ENCODE measurements at places on chromosomes 5 and 9.

- DNase-seq = no peak
Measured at GRCh38 chr9:133115604-133116345, 5.3 kb downstream of the RALGDS start.

DNA sequence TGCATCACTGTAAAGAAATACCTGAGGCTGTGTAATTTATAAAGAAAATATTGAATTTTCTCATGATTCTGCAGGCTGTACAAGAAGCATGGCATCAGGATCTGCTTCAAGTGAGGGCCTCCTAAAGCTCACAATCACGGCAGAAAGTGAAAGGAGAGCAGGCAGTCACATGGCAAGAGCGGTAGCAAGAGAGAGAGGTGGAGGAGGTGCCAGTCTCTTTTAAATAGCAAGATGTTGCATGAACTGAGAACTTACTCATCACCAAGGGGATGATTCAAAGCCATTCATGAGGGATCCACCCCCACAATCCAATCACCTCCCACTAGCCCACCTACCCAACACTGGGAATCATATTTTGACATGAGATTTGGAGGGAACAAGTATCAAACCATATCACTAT is 184.5 kb upstream of the PAPPA start:
- DNase-seq = no peak

GRCh38 chr9:101737165-101737704 is 1.2 kb downstream of the GRIN3A start:
- no peak for DNase-seq

DNA sequence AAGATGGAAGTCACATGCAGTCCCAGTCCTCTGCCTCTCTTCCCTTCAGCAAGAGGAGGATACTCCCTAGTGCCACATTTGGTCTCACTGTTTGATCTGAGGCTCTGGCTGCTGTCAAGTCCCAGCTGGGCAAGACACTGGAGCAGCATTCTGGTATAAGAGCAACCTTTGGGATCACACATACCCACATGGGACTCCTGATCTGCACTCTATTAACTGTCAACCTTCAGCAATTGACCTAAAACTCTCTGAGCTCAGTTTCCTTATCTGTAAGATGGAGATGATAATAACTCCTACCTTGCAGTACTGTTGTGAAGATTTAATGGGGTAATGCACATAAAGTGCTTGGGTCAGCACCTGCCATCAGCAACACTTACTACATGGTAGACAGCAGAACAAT is 437.9 kb downstream of the PIK3R1 start:
- no peak for DNase-seq

DNA sequence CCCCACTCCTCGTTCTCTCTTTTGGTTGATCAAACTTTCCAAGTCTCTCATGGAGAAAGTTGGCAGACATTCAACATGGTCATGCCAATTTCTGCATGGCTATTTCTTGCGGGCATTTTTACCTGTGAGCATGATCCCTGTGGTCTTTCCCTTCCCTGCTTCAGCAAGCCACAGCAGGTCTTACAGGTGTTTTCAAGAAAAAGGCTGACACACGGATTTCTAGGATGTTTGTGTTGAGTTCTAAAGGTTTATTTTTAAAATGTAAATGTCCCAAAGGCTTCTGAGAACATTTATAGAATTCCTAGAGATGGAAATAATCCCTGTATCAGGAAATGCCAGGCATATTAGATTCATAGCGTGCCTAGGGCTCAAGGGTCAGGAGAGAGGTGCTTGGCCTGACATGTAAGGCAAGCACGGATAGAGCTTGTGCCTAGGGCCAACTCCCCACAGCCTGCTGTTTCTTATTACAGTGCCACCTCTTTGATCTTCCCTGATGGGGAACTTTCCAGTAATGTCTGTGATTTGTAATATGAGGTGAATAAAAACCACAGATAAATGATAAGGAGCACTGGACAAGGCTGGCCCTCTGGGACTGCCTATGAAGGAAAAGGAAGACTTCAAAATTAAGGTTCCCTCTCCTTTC is 79.8 kb downstream of the MUSK start:
- DNase-seq = no peak

GRCh38 chr5:73612799-73613198 is 13.2 kb upstream of the ARHGEF28 start:
- DNase-seq = no peak

DNA sequence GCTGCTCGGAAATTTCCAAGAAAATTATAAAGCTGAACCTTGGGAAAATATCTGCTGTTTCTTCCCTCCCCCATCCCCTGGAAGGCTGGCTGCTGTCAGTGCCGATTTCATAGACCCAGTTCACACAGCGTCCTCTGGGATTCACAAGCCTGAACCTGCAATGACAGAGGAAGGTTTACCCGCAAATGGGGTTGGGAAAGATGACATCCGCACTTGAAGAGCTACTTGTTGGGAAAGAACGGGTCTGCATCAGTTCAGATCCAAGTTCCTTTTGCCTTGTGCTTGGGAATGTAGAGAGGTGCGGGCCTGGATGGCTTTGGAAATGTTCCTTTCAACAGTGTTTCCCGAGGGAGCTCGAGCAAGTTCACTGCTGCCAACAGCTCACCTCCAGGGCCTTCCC is 13.9 kb downstream of the PCDH12 start:
- no peak for DNase-seq

- DNase-seq = no peak
Measured at GRCh38 chr9:85414390-85414789, 327.4 kb downstream of the AGTPBP1 start.

DNA sequence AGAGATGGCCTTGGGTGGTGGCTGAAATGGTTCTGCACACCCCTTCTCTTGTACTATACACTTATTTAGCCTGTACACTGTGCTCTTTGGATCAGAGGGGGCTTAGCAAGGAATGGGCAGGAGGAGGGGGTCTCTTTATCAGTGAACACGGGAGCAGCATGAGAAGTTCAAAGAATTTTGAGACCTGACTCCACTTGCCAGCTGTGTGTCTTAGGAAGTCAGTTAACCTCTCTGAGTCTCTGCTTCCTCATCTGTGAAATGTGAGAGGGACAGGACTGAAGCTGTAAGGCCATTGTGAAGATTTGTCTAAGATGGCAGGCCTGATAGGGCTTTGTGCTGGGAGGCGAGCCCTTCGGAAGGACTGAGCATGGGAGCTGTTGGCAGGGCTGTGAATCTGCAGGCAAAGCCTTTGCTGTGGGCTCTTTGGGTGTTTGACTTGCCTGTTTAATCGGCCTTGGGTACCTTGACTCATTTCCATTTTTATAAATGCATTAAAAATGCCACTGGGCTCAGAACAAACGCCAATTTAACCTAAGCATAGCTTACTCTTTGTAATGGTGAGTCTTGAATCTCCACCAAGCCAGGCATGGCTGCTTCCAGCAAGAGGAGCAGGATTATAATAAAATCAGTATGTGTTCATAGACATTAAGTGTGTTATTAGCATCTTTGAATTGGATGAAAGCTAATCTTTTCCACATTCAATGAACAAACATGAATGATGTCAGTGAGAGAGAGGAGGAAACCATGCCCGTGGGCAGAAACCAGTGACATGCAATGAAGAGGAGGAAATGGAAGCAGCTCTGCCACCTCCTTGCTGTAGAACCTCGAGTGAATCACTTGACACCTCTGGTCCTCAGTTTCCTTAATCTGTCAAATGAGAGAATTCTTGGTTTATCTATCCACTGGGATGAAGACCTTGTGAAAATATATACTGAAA is 89.4 kb downstream of the MACROH2A1 start:
- DNase-seq = no peak

DNA sequence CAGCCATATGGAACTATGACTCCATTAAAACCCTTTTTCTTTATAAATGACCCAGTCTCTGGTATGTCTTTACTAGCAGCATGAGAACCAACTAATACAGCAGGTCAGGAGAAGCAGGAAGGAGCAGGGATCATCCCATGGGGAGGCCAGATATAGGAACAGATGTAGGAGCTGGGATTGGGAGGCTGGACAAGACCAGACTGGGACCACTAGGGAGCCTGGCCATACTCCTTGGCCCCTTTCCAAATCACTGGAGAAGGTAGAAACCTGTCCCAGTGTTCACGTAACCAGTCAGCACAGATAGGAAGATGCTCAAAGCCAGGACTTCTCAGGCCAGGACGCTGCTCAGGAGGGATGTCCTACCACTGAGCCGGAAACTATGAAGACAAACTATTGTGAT is 95.5 kb downstream of the LMX1B start:
- no peak for DNase-seq

DNA sequence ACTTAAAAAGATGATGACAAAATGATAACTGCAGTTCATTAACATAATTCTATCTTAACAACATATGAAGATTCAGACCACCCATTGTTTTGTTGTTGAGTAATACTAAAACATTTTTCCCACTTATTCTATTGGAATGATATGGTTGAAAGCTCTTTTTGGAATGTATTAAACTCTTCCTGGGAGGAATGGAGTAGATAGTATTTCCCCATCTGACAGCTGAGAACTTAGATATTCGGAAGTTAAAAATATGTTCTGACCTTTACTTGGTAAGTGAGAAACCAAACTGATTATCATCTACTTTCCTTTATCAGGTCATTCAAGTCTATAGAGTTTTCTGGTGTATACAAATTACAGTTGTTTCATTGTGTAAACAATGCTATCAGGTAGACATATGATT is 452.9 kb downstream of the CSNK1G3 start:
- no peak for DNase-seq

DNA sequence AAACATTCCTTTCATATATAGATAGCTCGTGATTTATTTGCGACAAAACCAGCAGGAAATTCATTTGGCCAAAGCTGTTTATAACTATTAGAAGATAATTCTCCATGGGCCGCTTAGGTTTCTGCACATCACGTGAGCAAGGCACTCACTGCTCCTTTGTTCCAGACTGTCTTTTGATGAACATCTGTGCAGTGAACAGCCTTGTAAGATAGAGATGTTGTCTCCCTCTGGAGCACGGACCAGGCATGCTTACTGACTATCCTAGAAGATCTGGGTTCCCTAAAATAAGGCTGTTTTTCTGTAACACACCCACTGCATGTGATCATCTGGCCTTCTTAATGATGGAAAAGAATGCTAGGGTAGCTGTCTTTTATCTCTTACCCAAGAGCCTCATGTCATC is 30.9 kb downstream of the YIPF5 start:
- DNase-seq = no peak

- no peak for DNase-seq
Measured at GRCh38 chr5:141182248-141182647, at the start of gene PCDHB16. PCDHB16 (plus strand) TSS chr5:141182387; CDS start chr5:141182560, 173 bp downstream.

GRCh38 chr5:150065346-150065745 is 21.0 kb downstream of the CSF1R start:
- no peak for DNase-seq

GRCh38 chr5:179874536-179875292 is 16.1 kb upstream of the MRNIP start:
- no peak for DNase-seq

- DNase-seq = no peak
Measured at GRCh38 chr9:91865041-91865440, 85.0 kb downstream of the ROR2 start.

DNA sequence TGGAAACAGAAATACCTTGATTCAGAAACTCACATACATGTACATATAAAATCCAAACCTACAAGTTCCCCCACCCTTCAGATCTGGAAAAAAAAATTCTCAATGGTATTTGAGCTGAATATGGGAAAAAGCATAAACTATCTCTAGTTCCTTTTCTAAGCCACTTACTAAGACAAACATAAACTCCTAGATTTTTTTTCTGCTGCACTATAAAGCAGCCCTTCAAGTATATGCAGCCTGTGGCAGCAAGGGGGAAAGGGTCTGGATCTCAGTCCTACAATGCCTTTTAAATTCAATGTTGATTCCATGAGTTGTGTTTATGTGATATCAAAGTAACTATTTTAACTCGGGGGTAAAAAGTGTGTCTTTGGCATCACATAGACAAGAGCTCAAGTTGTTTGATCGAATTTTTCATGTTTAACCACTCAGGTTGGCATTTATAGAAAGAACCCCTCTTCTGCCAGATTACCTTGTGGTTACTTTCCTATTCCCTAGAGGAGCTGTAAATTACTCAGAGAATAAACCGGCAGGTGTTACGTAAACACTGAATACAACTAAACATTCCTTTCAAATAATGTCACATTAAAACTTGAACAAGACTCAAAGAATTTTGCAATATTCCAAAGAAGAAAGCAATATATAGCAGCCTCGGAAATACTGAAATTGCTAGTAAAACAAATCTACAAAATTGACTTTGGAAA is 91.8 kb upstream of the FER start:
- no peak for DNase-seq

DNA sequence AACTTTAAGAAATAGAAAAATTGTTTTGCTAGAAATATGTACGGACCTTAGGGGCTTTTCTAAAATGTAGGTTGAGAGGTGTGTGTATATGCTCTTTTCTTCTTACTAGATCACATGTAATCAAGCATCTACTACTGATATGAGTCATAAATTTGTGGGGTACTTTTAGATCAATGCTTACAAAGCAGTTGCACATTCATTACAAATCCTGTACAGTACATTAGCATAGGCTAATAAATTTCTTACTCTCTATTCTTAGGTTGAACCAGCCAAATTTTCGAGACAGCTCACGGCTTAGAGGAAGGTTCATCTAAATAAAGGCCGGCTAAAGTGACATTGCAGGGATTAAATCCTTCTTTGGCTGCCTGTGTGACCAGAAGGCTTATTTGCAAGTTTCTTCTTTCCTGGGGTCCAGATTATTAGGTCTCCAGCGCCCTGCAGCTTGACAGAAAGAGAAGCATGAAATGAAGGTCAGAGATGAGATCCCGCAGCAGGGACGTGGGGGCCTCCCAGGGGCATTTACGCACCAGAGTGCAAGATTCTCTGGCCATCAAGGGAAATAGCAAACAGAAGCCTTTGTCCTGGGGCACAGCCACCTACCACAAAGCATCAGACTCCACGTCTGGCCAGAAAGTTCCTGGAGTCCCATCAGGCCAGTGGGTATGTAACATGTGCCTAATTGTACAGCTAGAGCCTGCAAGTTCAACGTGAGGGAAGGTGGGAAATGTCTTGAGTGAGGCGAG is 53.0 kb downstream of the NIM1K start:
- DNase-seq = no peak

DNA sequence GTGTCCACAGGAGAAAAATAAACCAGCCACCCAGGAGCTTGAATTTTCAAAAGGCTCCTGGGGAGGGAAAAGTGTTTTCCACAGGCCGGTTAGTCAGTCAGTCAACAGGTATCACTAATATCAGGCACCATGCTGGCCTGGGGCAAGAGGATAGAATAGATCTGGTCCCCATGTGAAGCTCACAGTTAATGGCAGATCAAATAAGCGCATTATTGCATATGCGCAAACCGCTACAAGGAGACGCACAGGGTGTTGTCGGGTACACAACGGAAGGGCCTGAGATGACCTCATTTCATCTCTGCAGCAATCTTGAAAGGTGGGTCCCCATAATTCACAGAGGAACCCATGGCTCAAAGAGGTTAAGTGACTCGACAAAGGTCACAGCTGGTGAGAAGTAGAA is 260.7 kb downstream of the CRB2 start:
- no peak for DNase-seq

DNA sequence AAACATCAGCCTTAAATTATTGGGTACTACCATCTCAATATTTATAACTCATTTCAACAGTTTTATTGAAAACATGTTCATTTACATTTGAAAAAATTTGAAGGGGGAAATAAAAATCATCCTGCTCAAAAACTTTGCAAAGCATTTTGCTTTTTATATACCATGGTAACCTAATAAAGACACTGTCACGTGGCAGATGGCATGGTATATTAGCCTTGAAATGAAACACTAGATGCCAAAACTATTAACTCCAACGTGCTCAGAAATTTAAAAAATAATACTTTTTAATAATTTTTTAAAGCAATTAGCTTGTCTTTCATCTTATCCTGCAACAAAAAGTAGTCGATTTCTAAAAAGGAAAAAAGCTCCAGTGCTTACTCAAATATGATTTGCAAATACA is 88.6 kb upstream of the NFIB start:
- DNase-seq = no peak
